Activated T-cell treated with anti-CD3 and anti-CD28 coated beads for 48 hours (primary cell): ENCODE measurements at places on chromosomes 11 and 22.

DNA sequence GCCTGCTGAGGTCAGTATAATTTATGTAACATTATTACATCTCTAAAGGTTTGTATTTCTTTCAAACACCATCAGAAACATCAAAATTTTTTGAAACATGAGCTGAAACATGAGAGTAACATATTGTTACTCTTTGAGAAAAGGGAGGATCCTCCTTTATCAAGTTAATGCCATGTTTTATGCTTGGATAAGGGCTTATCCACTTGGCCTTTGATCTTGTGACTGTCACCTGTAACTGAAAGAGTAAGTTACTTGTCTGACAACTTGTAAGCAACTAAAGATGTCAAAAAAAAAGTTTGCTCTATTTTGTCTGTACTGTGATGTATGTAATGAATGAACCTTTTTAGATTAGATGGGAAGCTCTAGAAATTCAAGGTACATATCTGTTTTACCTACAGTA is 59.6 kb downstream of the FAR1 start:
- no peak for DNase-seq

- no peak for DNase-seq
Measured at GRCh38 chr11:44533921-44534711, 31.3 kb upstream of the CD82 start.

DNA sequence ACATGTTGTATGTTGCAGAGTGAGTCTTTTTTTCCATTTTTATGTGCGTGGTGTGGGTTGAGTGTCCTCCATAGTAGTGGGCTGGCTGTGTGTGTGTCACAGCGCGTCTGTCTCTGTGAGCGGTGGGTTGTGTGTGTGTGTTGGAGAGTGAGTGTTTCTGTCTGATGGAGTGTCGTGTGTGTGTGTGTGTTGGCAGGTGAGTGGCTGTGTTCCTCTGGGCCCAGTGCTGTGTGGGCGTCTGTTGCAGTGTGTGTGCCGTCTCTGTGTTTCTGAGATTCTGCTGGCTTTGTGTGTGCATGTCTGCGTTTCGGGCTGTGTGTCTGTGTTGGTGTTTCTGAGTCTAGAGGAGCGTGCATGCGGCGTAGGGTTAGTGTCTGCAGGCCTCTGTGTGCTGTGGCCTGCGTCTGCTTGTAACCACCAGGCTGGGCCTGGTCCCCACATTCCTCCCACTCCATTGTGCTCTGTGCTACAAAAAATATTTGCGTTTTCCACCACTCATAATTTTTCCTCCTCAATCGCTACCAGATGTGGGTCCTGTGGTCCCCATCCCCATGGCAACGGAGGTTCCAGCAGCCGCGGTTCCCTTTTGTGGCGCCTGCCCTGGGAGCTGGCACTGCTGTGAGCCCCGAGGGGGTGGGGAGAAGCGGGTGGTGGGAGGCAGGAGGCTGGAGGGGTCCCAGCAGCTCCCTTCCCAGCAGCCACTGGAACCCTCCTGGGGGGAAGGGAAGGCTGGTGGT is 15.2 kb downstream of the SCARF2 start:
- no peak for DNase-seq

DNA sequence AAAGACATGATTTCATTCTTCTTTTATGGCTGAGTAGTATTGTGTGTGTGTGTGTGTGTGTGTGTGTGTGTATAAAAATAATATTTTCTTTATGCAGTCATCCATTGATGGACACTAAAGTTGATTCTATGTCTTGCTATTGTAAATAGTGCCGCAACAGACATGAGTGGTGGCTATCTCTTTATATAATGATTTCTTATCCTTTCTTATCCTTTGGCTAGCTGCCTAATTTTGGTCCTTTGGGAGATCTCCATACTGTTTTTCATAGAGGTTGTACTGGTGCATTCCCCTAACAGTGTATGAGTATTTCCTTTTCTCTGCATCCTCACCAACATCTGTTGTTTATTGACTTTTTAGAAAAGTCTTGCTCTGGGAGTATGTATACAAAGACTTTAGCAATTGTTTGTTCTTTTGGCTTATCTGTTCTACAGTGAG is 107.0 kb downstream of the STIM1 start:
- DNase-seq, result no peak

DNA sequence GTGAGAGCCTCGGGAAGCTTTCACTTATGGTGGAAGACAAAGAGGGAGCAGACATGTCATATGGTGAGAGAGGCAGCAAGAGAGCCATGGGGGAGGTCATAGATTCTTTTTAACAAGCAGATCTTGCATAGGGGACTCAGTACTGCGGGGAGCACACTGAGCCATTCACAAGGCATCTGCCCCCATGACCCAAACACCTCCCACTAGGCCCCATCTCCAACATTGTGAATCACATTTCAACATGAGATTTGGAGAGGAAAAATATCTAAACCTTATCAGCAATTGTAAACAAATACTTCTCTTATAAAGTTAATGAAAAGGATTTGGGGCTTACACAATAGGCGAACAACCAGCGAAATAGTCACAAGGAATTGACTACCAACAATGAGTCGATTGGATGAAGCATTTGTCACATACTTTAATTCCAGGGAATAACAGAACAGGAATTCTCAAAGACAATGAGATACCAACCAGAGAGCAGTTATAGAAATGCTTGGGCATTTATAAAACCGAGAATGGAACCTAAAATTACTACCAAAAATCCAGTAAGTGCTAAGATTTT is 7.3 kb downstream of the DDI1 start:
- DNase-seq, result no peak
